ENCODE measurements at places on chromosomes 16 and 17.

GRCh38 chr17:269616-270514 is 82.7 kb downstream of the RPH3AL start:
- no peak for DNase-seq

DNA sequence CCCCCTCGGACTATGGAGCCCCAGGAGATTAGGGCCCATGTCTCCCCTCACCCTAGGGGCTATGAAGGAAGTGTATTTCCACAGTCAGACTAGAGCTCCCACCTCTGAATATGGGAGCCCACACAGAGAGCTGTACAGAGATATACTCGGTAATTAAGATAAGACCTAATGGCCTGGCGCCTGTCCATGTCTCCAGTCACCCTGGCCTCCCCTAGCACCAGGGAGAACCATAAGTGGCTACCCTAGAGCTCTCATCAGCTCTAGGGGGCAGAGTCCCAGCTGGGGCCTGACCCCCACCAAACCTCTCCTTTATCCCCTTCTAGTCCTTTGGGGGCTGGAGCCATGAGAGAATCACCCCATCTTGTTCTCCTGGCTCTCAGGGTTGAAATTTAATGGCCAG is 2.4 kb downstream of the TMEM101 start:
- no peak for DNase-seq

DNA sequence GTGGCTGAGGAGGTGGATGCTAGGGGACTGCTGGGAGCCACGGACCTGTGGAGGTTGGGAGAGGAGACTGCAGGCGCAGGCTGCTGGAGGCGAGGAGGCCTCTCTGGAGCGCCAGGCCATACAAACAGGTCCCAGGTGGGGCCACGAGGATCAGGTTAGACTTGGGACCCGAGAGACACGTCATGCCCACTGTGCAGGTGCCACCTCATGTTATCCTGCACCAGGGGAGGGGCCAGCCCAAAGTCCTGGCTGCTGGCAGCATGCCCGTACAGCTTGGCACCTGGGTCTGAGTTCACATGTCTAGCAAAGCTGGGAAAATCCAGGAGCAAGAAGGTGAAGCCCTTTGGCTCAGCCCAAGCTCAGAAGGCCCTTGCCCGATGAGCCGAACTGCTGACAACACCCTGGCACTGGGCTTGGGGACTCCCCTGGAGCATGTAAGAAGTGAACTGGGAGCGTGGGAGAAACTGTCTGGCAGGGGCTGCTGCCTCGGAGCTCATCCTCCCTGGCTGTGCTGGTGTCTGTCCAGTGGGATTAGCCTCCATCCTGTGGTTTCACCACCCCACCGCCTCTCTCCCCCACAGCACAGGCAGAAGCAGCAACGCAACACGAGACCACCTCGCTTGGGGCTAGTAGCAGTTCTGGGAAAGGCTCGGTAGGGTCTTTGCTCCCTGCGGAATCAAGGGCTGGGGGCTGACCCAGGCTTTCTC is 5.3 kb downstream of the ARHGDIA start:
- DNase-seq: no peak

DNA sequence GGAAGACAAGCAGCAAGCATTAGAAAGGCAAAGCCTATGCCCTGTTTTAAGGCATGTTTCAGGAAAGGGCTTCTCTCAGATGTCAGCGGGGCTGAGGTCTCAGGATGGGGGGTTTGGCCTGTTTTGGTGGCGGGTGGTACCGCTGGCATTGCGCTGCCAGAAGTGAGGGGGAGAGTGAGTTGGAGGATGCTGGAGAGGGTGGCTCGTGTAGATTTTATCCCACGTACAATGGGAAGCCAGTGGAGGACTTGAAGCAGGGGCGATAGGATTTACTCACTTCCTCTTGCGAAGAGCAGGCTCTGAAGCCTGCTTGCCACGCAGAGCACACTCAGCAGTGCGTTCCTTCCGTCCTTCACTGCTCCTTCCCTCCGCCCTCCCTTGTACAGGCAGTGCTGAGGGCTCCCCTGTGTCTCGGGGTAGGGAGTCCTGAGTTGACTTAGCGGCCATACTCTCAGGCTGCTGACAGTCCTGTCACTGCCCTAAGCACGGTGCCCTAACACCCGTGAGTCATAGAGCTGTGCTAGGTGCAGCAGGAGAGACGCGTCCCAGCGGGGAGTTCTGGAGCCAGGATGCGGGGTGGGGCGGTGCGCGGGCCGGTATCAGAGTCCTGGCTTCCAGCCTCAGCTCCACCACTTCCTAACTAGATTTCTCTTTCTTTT is 113.1 kb downstream of the SNX29 start:
- no peak for DNase-seq

DNA sequence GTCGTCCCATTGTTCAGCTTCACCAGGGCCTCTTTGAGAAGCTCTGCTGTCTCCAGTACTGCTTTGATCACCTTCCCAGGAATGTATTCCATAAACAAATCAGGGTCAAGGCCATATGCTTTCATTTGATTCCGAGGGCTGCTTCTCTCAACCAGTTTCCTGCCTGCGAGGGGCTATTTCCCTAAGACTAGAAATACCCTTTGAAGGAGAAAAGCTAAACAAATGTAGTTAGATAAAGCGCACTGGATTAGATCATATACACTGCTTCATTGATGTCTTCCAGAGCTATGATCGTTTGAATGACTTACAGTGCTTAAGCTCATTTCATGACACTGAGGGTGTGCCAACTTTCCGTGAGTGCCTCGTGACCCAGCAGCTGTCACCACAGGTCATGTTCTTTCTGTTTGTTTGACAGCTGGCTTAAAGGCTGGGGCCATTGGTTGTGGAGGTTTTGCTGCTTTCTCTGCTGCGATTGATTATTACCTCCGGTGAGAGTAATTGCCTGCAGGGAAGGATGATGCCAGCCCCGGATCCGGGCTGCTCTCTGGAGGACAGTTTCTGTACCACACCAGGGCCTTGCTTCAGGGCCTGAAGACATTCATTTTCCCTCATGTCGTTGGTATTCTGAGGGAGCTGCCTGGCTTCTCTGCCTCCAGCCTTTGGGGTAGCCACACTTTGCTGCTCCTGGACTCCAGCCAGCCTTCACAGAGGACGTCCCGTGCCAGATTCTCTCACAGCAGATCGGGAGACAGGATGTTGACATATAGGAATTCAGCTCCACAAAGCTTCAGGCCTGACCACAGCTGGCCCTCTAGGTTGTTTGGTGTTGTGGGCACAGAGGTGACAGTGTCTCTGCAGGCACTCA is 3.9 kb downstream of the TIMM22 start:
- peak; percentile 62 for DNase-seq

GRCh38 chr16:84498859-84499620 is 5.4 kb downstream of the MEAK7 start:
- DNase-seq: no peak

DNA sequence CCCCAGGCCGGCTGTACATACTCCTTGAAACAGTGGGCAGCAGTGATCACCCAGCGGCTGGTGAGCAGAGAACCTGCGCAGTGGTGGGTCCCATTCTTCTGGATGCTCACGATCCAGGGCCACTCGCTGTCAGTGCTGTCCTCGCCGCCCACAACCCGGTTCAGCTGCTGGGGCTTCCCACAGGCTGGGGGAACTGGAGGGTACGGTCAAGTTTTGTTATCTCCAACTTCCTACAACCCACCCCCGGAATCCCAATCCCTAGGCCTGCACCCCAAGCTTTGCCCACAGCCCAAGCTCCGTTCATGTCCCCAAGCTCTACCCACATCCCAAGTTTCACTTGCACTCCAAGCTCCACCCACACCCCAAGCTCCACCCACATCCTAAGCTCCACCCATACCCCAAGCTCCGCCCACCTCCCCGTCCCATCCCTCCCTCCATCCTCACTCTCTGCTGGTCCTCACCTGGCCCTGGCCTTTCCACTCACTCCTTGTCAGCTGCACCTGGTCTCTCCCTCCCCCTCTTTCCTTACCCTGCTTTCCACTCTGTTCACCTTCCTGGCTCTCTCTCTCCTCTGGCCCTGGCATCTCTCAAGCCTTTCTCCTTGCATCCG is 1.8 kb downstream of the PRSS22 start:
- DNase-seq: peak; percentile 49

GRCh38 chr17:55897301-55897700 is 146.4 kb downstream of the PCTP start:
- DNase-seq: no peak
